Stimulated activated CD4-positive, alpha-beta T cell treated with anti-CD3 and anti-CD28 coated beads, Interleukin-1b, Interleukin-23, amount 100 ng/mL, for 1 hour (primary cell): ENCODE measurements at places on chromosomes 6 and 20.

DNA sequence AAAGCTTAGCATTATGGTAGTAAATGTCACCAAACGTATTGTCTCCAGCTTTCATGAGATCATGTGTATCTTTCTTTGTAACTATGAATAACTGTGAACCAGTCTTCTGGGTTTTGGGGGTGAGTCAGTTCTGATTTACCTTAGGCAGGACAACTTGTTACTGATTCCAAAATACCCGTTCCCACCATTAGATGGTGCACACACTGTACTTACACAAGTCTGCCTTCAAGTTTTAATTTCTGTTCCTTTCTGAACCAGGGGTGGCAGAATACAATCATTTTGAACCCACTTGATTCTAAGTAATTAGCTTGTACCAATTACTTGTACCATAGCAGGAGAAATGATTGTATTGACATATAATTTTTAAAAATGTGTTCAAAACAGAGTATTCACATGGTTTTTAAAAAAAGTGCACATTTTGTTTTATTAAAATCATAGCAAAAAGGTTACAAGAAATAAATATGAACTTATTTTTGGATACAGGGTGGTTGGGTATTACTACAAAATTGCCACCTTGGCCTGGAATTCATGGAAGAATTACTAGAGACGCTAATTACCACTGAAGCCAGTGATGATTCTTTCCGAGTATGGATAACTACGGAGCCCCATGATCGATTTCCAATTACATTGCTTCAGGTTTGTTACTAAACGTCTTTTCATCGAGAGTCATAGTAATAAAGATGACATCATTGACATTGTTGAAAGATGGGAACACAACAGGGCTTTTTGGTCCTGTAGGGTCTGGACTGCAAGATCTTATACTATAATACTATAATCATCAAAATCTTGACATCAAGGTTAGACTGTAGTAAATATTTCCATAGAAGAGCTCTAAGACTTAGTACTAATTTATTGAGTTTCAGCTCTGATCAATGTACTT lies 75.2 kb upstream of the GLP1R start:
- no peak for DNase-seq

GRCh38 chr6:43953794-43954310 lies 173.4 kb downstream of the MRPL14 start:
- DNase-seq: no peak

- DNase-seq: no peak
Observed at GRCh38 chr6:149680503-149680902, 32.0 kb upstream of the KATNA1 start.

- no peak for DNase-seq
Observed at GRCh38 chr6:155125906-155126305, 130.8 kb downstream of the TIAM2 start.

DNA sequence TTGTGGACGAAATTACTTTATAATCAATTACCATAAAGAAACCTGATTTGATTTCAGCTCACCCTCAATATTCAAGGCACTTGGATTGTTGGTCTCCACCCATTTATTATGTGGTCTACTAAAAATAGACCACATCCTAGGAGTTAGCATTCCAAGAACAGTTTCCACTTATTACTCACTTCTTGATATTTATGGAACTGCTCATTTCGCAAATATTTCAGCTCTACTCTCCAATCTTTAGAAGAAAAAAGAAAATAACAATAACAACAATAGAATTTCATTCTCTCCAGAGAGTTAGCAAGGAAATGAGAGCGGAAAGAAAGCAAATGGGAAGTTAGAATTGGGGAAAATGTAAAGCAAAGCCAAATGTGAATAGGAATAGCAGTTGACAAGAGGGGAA lies 26.2 kb upstream of the HDAC2 start:
- no peak for DNase-seq

DNA sequence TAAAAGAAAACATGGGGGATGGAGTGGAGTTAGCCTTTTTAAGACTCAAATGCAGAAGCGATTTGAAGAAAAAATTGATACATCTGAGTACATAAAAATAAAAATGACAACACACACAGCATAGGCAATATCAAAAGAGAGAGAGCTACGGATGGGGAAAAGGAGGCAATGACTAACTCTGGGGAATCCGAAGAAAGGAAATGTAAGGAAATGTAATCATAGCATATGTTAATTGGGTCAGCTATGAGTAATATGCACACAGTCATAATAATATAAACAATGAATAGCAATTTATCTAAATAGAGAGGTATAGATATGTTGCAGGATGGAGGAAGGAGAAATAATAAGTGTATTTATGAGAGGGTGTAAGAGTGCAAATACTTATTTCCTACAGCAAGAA lies 83.4 kb downstream of the NOL4L start:
- no peak for DNase-seq

DNA sequence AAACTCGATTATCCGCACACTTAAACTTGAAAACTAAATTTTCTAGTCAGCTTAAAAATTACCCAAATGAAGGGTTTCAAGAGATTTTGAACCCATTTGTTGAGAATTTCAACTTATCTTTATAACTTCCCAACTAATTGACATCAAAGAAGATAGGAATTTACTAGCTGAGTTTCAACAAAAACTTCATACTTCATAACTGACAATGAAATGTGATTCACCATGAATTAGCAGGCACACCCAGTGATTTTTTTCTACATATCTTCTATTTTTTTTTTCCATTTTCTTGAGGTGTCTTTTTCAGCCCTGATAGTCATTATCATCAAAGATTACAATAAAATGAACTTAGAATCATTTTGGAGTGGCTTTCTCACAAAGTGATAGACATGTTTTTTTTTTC lies 26.7 kb downstream of the TNFAIP3 start:
- no peak for DNase-seq

GRCh38 chr20:50828363-50829136 lies 33.7 kb downstream of the BCAS4 start:
- no peak for DNase-seq
